ENCODE measurements at places on chromosomes 3 and 15. TPM values are rescaled to one million over a fixed set of nuclear protein-coding genes. Genes with fewer than 3 reads are reported as not detected.

DNA sequence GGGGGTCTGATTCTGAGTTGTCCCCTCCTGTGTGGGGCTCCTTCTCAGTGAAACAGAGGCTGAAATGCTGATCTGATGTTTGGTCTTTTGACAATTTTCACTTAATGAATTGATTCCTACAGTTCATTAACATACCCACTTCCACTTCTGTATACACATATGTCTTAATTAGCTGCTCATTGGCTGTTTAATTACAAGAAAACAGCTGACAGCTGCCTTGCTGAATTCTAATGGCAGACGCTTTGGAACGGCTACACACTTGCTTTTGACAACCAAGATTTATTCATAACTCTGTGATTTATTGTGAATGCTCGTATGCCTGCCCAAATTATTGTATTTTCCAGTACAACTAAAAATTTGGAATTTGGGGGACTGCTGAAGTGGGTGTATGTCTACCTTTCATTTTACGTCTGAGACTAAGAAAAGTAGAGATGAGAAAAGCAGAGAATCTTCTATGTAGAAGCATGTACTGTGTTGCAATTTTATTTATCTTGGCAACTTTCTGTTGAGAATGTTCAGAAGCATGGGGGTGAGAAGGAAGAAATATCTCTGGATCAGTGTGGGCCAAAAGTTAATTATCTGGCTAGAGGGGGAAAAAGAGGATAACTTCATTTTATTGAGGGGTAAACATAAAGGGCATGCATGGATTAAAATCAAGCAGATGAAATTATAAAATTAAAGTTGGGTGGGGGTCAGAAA is 46.5 kb upstream of the ICE2 start:
- DNase-seq = no peak

Gene NOX5
- 0.02 TPM for total RNA-seq

GRCh38 chr15:75597667-75598341 is 18.7 kb upstream of the PTPN9 start:
- DNase-seq = peak; percentile 65

DNA sequence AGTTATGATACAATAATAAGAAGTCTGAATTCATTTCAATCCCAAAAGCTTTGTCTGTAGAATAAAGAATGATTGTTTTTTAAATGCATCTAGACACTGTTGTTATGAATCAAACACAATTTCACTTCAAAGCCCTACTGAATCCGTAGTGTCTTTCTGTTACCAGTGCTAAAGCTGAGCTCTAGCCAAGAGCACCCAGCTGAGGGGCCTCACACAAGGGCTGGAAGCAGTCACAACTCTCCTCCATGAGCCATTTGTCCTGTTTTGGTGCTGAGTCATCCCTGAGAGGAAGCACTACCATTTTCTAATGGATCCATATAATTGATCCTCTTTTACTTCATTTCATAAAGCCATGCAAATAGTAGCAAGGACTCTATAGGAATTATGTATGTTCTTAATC is 158.2 kb upstream of the ANKRD28 start:
- no peak for DNase-seq

- DNase-seq = no peak
Observed at GRCh38 chr3:72032441-72033135, 247.6 kb upstream of the PROK2 start.

DNA sequence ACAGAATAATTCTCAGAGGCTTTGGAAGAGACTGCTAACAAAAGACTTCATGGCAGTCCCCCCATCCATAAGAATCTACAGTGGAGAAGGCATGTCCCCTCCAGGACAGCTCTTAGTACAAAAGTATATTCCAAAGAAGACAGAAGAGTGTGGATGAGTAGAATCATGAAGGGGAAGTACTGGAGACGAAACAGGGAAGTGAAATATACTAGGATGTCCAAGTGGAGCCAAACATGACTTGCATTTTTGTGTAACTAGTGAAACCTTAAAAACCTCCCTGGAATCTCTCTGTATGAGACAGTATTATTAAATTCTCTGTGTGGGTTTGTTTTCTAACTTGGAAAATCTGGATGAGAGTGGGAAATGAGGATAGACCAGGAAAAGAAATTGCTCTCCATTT is 312.4 kb downstream of the RSL24D1 start:
- DNase-seq = no peak

DNA sequence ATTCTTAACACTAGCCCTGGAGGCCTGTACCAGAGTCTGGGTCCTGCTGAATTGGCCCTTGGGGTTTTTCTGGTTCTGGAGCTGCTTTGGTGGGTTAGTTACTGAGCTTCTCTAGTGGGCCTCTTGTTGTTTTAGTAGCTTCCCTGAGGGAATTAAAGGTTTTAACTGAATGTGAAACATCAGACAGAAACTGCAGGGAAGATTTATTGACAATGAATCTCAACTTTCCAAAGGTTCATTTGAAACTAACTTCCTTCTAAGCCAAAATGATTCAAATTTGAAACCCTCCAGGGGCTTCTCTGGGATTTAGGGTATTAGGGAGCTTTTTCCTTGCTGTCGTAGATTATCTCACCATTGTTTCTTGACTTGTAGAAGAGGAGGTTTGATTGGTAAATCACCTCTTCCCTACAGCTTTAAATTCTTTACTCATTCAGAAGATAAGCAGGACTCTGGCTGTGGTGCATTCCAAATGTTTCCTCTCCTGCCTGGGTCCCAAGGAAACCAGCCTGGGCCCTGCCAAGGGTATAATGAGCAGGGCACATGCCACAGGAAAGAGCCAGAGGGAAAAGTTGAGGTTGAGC is 71.0 kb downstream of the TP63 start:
- DNase-seq = no peak

Gene CIB2
- total RNA-seq = 2.0 TPM

GRCh38 chr15:76158226-76158625 is 98.4 kb downstream of the TMEM266 start:
- no peak for DNase-seq

Gene CTXN2
- total RNA-seq = not detected

- no peak for DNase-seq
Observed at GRCh38 chr3:32850226-32850625, 32.4 kb downstream of the TRIM71 start.

Gene SERPINI2
- total RNA-seq = not detected

DNA sequence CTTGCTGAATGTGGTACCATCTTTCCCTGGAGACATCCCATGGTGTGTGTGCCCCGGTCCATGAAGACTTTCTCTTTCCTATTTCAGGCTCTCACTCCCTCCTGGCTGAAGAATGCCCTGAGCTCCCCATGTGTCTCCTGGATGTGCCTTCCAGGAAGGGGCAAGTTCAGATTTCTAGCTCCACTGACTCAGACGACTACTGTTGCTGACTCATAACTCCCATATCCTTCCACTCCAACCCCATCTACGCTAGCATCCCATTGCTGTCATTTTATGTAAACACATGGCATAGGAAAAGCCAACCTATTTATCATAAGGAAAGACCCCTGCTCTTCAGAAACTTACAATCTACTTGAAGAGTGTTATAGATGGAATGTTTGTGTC is 95.0 kb downstream of the ADCY5 start:
- DNase-seq = no peak

DNA sequence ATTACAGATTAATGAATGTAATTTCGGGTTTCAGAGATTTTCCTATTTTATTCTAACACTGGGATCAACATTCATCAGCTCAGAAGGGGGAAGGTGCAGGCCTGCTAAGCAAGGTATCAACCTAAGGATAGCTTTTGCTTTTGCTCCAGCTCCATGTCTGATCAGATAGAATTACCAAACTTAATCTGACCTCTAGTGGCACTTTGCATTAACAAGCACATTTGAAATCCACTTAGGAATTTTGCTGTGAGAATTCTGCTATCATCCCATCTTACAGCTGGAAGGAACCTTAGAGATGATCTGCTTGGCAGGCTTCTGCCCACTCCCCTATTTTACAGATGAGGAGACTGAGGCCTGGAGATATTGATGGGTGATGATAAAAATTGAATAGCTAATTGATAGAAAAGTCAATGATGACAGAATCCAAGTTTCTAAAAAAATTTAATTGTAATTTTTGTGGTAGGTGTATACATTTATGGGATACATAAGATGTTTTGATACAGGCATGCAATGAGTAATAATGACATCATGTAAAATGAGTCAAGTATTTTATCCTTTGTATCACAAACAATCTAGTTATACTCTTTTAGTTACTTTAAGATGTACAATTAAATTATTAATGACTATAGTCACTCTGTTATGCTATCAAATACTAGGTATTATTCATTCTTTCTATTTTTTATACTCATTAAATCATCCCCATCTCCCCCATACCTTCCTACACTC is 209.2 kb upstream of the ZPLD1 start:
- no peak for DNase-seq

Gene FAM174B
- 7.7 TPM for total RNA-seq

Data from activated CD4-positive, alpha-beta memory T cell treated with anti-CD3 and anti-CD28 coated beads for 36 hours (primary cell).